ENCODE measurements at places on chromosomes 16 and 17.

- no peak for DNase-seq
These were observed 499.8 kb upstream of the CDH11 start for GRCh38 chr16:65621640-65622039.

GRCh38 chr17:49952209-49952911 is 16.6 kb upstream of the DLX4 start:
- DNase-seq = peak; percentile 85

GRCh38 chr17:60685437-60685836 is 7.8 kb downstream of the BCAS3 start:
- no peak for DNase-seq

DNA sequence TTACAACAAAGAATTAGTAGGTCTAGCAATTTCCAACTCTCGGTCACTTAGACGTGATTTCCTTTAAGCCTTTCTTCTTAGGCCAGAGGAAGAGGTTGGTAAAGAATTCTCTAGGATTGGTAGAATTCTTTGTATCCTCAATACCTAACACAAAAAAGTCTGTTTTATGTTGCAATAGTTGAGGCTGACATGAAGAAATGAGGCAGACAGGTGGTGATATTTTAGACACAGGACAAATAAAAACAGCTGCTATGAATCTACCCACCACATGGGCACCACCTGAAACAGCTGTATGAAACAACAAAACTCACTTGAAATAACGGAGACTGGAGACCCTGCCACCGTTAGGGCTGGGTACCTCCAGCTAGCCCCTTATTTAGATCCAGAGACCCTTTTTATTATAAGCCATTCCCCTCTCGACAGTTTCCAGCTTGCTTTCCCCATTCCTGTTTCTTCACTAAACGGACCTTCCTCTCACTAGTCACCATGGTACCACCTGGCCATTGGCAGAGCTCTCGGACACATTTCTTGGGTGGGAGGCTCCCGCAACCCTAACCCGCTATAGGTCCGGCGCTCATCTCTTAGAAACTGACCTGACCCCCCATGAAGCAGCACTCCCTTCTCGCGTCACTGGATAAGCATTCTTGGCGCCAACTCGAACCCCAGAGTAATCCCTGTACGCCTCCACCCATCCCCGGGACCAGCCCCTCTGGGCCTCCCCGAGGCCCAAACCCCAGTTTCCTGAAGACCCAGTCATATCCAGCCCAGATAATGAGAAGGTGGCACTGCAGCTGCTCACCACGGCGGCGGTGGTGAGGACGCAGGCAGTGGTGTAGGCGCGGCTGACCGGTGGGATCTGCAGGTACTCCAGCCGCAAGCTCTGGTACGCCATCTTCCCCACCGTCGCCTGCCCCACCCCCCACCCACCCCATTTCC is at the start of gene DERL2:
TSS of gene DERL2 (minus strand) at position 909 of the 936 bp plus-strand sequence. CDS start at position 892, 17 bp downstream.
- DNase-seq = peak; percentile 44

DNA sequence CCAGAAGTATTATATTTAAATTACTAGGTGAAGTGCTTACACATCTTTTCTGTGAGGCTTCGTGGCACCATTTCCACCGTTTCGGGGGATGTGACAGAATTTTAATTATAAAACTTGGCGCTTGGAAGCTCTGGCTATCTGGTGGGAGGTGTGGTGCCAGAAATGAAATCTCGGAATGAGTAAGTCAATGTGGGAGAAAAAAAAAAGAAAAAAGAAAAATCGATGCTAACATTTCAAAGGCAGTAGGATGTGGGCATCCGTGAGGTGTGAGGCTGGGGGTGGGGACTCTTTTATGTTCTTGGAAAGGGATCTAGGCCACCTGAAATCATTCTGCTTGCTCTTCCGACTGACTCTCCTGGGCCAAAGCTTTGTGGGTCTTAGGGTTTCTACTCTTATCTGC is 21.9 kb downstream of the CPPED1 start:
- DNase-seq = no peak

DNA sequence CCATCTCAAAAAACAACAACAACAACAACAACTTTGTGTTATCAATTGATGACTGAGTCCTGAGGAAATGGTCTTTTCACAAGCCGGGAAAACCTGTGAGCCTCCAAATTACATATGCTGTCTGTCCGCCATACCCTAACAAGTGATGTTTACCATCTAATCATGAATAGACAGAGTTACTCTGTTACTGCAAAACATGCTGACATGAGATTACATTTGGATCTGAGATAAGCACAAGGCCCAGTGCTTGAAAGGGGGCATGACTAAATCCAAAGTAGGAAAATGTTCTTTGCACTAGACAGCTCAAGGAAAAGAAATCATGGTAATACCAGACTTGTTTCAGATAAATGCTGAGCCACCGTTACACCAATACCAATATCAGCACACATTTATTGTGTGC is 8.6 kb upstream of the ATXN1L start:
- no peak for DNase-seq

DNA sequence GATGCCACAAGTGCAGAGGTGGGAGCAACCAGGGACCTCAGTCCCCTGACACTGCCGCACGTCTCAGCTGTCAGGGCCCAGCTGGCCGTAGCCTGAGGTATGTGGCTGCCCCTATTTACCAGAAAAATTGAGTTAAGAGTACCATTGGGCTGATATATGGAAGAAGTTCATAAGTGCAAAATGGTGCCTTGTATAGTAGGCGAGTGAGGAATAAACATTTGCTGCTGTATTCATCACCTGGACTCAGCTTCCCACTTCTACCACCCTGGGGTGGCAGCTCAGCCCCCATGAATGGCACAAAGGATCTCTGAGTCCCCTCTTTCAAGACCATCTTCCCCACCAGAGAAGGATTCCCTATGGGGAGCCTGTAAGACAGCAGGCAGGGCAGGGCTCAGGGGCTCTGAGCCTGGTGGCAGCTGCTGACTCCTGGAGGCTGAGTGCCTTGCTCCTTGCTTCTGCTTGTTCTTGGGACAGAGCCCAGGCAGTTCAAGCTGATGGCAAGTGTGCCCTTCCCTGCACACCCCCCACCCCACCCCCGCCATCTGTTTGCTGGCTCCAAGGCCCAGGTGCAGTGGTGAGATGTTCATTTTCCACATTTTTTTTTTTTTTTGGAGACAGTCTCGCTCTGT is 29.0 kb downstream of the TRPV2 start:
- no peak for DNase-seq

DNA sequence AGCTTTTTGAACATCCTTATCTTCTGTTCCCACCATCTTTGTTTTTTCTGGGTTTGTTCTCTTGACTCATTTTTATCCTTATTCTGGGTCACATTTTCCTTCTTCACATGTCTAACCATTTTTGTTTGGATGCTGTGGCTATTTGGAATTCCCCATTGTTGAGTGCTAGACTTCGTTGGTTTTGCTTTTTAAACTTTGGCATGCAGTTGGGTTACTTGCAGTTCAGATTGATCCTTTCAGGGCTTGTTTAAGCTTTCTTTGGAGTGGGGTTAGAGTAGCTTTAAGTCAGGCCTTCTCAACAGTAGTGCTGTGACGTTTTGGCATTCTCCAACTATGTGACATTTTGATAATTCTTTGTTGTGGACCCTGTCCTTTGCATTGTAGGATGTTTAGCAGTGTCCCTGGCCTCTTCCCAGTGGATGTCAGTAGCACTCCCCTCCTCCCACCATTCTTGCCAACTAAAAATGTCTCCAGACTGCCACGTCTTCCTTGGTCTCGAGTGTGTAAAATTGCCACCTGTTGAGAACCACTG is 21.1 kb downstream of the PRMT7 start:
- DNase-seq = no peak

GRCh38 chr17:57956291-57957119 is 1.3 kb upstream of the CUEDC1 start:
- DNase-seq = peak; percentile 72

DNA sequence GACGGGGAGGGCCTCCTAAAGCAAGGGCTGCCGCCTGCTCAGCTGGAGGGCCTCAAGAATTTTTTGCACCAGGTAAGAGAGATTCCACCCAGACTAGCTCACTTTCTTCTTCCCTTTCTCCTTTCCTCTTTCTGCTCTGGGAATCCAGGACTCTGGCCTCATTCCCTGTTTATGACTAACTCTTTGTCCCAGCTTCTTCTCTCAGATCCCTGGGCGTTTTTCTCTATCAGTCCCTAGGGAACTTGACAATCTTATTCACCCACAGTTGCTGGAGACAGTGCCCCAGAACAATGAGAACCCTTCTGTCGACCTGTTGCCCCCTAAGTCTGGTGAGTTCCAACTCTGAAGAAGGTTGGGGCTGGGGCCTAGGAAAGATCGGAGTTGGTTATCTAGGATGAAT is 15.6 kb downstream of the CNTROB start:
- DNase-seq = no peak

DNA sequence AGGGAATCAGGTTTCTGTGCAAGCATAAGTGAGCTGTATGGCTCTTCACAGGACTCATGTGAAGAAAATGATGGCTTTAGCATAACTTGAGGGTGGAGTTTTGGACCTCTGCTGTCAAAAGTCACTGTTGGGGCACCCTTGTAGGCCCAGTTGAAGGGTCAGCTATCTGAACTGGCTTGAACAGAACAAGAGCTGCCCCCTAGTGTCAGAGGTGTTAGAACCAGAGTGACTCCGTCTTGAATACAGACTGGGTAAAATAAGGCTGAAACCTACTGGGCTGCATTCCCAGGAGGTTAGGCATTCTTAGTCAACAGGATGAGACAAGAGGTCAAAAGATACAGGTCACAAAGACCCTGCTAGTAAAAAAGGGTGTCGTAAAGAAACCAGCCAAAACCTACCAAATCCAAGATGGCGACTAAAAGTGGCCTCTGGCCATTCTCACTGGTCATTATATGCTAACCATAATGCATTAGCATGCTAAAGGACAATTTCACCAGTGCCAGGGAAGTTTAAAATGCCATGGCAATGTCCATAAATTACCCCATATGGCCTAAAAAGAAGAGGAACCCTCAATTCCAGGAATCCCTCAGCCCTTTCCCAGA is 484.0 kb upstream of the ERCC4 start:
- DNase-seq = peak; percentile 13

DNA sequence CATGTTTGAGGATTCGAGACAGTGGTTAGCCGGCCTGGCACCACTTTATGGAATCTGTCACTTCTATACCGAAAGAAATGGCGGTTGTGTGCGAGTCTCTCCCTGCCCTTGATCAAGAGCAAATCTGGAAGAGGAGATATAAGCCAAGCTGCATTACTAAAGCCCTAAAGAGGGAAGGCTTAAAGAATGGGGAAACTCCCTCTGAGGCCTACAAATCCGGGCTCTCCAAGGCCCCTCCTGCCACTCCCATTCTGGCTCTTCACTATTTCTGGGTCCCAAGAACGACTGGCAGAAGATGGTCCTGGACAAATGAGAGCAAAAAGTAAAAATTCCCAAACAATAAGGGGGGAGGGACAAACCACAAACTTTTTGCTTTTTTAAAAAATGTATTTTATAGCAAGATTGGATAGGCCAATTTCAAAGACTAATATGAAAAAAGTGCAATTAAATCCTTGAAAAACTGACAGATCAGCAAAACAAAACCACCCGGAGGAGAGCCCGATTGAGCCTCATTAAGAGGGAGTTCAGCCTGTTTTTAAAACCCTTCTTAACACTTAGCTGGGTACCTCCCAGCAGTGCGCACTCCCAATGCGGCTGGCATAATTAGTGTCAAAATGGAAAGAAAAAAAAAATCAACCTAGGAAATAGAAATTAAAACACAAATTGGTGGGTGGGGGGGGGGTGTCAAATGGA is 193.5 kb downstream of the ZFHX3 start:
- no peak for DNase-seq

- no peak for DNase-seq
These were observed 676.6 kb downstream of the CDH11 start for GRCh38 chr16:64445245-64445644.

GRCh38 chr16:10846213-10846998 is 27.8 kb upstream of the TVP23A start:
- DNase-seq = no peak

GRCh38 chr17:50026046-50026675 is 29.7 kb upstream of the ITGA3 start:
- no peak for DNase-seq

GRCh38 chr17:31327534-31328159 is 6.2 kb upstream of the EVI2A start:
- no peak for DNase-seq

GRCh38 chr17:794876-795275 is 12.7 kb downstream of the MRM3 start:
- DNase-seq = no peak

- DNase-seq = no peak
These were observed 158.6 kb downstream of the AXIN2 start for GRCh38 chr17:65402513-65403496.

DNA sequence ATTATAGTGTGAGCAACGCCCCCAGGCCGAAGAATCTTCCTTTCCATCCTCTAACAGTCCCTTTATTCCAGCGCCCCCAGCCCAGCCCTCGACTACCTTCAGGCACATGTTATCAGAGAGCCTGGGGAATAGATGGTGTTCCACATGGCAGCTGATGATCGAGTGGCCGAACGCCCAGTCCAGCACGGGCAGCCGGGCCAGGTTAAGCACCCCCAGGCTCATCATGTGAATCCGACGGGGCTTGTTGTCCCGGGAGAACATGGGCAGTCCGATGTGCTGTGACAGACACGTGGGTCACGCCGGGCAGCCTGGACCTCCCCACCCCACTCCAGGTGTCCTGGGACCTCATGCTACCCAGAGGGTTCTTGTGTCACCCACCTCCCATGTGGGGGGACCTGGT is 6.5 kb upstream of the FDXR start:
- DNase-seq = no peak

- DNase-seq = no peak
These were observed 105.8 kb upstream of the ADAMTS18 start for GRCh38 chr16:77540646-77541045.

GRCh38 chr17:49191917-49192741 is 18.2 kb downstream of the GNGT2 start:
- DNase-seq = peak; percentile 94

DNA sequence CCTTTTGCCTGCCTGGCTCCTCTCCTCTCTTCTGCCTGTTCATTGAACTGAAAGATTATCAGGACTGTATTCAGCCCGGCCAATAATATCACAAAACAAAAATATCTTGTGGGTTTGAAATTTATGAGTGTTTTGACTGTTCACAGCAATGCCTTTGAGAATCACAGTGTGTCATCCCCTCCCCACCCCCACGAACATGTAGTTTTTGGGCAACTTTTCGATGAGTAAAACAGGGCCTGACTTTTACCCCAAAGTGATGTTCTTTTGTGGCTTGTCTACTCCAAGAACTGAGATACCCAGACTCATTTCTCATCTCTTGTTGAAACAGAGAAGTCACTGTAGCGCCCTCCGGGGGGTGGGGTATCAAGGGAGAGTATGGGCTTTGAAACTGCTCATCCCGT is 675.7 kb downstream of the WWOX start:
- no peak for DNase-seq

GRCh38 chr16:8173111-8173644 is 417.1 kb downstream of the TMEM114 start:
- peak; percentile 80 for DNase-seq

GRCh38 chr16:65045961-65046360 is 75.9 kb downstream of the CDH11 start:
- no peak for DNase-seq

DNA sequence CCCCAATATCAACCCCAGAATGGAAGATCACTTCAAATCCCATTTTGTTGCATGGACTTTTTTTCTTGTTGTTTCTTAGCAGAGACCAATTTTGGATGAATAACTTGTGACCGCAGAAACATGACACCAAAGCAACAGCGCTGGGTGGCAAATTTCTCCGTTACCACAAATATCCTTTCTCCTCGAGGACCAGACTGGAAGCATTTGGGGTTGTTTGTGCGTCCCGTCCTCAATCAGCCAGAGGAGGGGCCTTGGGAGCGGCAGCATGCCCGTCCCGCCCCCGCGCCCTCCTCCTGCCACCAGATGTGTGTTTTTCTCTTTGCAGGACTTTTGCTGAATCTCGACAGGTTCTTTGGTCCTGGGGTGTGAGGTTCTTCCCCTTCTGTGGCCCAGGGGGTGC is 282.5 kb upstream of the FOXF1 start:
- no peak for DNase-seq

- no peak for DNase-seq
These were observed 15.2 kb downstream of the MRM3 start for GRCh38 chr17:797236-797840.

Data from NAMALWA (cell line).